ENCODE measurements at places on chromosomes 12 and 14.

DNA sequence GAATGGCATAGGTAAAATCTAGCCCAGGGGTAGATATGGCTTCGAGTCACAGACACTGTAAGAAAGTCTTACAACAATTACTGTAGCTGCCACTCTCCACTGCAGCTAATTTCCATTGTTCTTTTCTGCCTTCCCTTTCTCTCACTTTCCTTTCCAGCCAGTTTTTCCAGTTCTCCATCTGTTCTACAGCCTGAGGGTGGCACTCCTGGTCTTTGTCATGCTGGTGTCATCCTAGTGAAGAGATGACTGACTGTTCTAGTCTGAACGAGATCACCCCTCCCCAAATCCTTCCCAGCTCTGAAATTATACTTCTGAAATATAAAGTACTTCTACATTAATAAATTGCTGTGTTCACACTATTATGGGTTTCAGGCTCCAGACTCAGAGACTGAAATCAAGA is 74.2 kb upstream of the CSRP2 start:
- no peak for DNase-seq

GRCh38 chr12:127726671-127727315 is 540.2 kb upstream of the TMEM132C start:
- no peak for DNase-seq

DNA sequence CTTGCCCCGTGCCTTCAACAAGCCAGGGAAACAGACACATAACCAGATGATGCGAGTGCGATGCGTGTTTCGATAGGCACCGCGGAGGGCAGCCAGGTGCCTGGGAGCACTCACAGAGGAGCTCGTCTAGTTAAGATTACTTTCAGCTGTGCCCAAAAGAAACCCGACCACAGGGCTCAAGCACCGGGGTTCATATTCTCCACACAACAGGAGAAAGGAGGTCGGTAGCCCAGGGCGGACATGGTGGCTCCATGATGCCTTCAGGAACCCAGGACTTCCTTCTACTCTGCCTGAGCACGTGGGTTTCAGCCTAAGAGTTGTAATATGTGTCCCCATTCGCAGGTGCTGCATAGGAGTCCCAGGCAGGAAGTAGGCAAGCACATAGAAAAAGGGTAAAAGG is 53.7 kb upstream of the DDX11 start:
- DNase-seq = no peak

DNA sequence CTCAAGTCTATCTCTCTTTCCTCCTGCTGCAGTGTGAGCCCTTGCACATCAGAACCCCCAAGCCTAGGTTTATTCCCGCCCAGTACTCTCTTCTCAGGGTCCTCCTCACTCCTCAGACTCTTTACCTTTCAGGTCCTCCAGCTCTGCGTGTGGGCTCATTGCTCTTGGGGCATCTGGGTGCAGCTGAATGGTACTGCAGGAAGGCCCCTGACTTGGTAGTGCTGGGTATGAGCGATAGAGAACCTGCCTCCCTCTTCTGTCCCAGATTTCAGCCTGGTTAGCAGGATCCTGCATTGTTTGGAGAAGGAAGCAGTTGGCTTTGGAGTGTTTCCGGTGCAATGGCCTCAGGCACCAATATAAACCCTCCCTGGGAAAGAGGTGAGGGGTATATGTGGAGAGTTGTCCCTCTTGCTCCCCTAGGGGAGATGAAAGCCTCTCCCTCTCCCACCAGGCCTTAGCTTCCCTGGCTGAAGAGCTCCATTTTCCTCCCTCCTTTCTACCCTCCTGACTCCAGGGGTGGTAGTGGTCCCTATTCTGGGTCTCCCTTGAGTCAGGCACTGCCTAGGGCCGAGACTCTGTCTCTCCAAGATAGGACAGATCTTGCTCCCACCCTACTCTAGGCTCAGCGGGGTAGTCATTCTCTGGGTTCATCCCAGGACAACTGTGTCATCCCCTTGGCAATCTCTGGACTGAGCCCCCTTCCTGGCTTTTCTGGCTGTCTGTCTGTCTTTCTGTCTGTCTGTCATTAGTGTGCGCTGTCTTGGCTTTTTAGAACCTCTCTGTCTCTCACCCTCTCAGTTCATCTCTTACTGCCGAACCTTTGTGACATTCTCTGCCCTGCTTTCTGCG is 3.8 kb downstream of the LRP1 start:
- DNase-seq = no peak

- no peak for DNase-seq
Measured at GRCh38 chr14:52286661-52287649, 19.5 kb downstream of the PTGDR start.

GRCh38 chr12:115944837-115945490 is 332.5 kb downstream of the MED13L start:
- DNase-seq = no peak

DNA sequence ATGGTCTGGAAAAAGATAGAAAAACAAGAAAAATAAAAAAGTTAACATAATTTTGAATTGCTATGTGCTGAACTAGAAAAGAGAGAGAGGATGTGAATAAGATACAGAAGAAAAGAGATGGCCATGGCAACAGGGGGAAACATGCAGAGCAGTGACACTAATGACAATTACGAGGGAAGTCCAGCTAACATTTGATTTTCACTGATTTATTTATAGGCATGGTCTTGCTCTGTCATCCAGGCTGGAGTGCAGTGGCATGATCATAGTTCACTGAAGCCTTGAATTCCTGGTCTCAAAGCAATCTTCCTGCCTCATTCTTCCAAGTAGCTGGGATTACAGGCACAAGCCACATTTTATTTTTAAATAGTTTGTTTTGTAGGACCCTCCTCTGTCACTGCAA is 1.8 kb downstream of the OR6C74 start:
- DNase-seq = no peak

DNA sequence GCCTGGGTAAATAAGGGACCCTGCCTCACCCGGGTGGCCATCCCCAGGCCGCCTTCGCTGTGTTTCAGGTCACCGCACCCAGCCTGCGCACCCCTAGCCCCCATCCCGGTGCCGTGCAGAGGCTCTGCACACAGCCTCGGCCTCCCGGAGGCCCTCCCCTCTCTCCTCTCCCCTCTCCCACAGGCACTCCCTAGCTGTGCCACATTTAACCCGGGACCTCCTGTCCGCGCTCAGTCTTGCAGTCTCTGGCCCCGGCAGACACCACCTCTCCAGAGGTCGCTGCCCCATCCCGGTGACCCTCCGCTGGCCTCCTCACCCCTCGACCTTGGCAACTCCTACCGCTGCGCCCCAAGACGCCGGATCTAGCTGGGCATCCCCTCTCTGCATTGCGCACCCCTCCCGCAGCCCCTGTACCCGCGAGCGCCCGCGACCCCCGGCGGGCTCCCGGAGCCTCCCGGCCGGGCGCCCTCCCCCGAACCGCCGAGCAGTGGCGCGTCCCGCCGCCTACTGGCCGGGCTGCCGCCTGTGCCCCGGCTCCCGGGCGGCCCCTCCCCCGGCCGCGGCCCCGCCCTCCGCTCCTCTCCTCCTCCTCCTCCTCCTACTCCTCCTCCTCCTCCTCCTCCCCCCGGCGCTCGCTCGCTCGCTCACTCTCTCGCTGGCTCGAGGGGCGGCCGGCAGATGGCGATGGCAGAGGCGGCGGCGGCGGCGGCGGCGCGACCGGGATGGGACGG is 120.7 kb downstream of the AACS start:
- peak; percentile 17 for DNase-seq

DNA sequence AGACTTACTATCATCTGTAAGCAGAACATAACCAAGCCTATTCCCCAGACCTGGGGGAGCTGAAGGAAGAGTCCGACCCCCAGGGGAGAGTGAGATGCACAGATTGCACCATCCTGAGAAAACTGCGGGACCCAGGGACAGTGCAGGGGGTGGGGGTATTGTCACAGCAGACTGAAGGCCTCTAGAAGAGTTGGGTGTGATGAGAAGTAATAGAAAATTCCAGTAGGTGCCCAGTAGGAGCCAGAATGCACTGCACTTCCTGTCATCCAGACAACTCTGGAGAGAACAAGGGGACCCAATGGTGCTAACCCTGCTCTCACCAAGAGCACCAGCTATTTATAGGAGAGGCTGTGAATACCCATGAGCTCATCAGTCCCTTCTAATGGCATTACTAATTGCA is 190.1 kb downstream of the BCL11B start:
- DNase-seq = no peak

DNA sequence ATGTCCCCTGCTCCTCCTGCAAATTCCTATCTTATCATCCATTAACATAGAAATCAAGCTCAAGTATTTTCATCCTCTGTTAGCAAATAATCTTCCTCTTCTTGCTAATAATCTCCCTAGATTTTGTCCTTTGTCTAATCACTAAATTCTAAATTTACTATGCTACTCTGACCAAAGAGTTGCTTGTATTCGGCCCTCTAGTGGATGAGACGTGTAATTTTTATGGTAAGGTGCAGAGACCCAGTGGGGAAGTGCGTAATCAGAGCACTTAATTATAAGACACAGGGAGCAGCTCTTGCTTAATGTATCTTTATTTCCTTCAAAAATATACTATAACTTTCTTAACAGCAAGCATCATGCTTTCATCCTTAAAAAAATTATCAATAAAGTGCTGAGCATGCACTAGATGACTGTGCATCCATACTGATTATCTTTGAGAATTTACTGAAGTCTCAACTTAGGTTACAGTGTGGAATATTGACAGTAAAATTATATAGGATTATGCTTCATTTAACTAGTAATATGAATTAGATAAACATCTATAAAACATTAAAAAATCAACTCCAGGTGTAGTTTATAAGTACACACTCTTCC is 212.6 kb downstream of the SLC16A7 start:
- no peak for DNase-seq

- DNase-seq = no peak
Measured at GRCh38 chr12:52656616-52657015, 4.6 kb upstream of the KRT2 start.

- DNase-seq = no peak
Measured at GRCh38 chr12:1862973-1863372, 42.6 kb downstream of the LRTM2 start.

GRCh38 chr14:33767586-33768457 is 183.1 kb downstream of the EGLN3 start:
- no peak for DNase-seq

DNA sequence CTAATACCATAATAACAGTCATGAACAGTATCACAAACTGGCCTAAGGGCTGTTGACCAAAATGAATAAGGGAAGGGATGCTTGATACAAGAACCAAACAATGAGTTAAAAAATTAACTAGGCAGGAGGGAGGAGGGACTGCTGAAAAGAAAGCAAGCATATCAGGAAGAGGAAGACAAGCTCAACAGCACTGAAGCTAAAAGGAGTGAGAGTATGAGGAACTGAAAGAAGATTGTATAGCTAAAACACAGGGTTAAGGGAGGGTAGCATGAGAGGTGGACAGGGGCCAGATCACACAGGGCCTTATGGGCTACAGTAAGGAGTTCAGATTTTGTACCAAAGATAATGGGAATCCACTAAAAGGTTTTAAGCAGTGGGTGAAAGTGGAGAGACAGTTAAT is 34.1 kb downstream of the ITGA7 start:
- DNase-seq = no peak

GRCh38 chr14:96081767-96082400 is 42.7 kb downstream of the C14orf132 start:
- DNase-seq = no peak

DNA sequence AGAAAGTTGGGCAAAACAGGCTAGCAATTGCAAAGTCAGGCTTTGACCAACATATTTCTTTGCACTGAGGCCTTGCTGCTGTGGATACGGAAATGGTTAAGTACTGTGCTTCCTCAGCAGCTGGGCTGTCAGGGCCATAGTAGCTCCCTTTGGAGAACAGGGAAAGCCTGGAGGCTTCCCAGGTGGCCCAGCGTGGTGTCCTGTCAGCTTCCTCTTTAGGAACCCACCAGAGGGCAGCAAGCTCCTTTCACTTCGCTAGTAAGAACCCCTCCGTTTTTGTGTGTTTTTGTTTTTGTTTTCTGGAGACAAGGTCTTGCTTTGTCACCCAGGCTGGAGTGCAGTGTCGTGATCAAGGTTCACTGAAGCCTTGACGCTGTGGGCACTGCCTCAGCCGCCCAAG is 1.7 kb upstream of the CFAP251 start:
- no peak for DNase-seq

- DNase-seq = no peak
Measured at GRCh38 chr12:91567100-91567485, 384.5 kb upstream of the DCN start.

- DNase-seq = no peak
Measured at GRCh38 chr14:34030864-34031263, 80.0 kb upstream of the EGLN3 start.

DNA sequence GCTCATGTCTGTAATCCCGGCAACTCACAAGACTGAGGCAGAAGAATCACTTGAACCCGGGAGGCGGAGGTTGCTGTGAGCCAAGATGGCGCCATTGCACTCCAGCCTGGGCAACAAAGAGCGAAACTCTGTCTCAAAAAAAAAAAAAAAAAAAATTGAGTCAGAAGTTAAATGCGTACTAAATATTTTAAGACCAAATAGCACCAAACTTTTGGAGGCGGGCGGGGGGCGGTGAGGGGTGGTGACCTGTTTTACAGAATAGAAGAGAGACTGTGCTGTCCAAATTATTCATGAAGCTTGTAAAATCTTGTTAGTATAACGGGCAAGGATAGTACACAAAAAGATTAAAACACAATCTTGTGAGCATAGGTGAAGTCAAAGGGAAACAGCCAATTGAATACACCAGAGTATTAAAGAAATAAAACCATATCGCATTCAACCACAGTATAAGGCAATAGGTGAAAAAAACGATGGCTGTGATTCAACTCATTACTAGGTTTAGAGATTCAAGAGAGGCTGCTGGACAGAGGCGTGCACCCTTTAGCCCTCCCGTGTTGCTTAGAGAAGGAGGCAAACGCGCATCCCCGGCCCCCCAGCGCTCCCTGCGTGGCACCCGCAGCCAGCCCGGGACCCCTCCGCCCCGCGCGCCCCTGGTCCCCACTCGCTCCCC is 571 bp downstream of the ZNF891 start:
- no peak for DNase-seq

DNA sequence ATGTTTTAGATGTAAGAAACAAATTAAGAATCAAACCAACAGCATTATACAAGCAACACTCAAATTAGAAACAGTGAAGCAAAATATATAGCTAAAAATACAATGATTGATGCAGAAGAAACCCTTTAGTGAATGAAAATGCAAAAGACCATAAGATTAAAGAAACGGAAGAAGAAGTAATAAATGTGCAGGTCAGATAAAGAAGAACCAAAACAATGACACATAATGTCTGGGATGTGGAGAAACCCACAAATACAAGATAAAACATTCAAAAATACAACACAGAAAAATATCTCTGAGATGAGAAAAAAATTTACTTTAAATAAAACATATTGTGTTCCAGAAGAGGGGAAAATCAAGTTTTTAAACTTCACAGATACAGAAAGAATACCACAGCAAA is 73.4 kb upstream of the AVPR1A start:
- no peak for DNase-seq

DNA sequence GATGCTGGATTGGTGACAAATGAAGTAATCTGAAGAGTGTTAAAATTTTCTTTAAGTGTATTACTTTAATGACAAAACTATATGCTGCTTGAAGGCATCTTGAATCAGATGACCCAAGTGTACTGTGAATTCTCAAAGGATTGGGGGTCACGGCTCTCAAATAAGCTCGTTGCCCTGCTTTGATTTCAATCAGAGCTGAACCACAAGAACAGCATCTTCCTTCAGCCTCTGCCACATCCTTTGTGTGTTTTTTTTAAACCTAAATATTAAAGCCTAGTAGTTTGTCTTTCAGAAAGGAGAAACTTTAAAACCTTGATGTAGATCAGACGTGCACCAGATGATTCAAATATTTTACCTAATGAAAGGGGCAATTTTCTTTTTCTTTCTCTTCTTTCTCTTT is 11.7 kb downstream of the ELK3 start:
- no peak for DNase-seq

GRCh38 chr12:1638203-1638602 is 9.2 kb downstream of the WNT5B start:
- no peak for DNase-seq
